Mononuclear cell (primary cell): ENCODE measurements at places on chromosomes 12 and 14. TPM values are rescaled to one million over a fixed set of nuclear protein-coding genes. Genes with fewer than 3 reads are reported as not detected.

The SLC4A8 gene
- total RNA-seq = 3.3 TPM

The GYS2 gene
- total RNA-seq = not detected

The CDKL1 gene
- 4.6 TPM for total RNA-seq

The KRT81 gene
- total RNA-seq = not detected

The ITGB7 gene
- 49.8 TPM for total RNA-seq

The GZMB gene
- total RNA-seq = 54.7 TPM

The LHX5 gene
- total RNA-seq = not detected
